H1 (cell line): ENCODE measurements at places on chromosomes 2 and 18. TPM values are rescaled to one million over a fixed set of nuclear protein-coding genes. Genes with fewer than 3 reads are reported as not detected.

DNA sequence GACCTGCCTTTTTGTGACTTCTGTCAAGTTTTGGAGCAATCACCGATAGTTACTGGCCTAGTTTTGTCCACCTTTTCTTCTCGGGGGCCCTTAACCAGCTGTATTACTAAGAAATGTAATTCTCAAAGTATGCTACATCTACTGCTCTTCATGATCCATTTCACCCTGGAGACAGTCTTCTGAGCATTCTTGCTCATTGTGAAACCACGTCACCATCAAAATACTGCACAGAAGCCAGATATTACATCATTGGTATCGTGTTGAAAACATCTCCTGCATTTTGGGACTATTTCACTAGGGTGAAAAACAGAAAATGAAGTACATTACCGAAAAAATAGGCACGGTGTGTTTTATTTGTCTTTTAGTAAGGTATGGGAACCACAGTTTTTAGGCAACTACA lies 11.7 kb downstream of the LYPD6B start:
- no peak for DNase-seq

The FEV gene
- total RNA-seq: not detected in 2 replicates

The RNF144A gene
- total RNA-seq: 15.0 and 15.1 TPM in 2 replicates

DNA sequence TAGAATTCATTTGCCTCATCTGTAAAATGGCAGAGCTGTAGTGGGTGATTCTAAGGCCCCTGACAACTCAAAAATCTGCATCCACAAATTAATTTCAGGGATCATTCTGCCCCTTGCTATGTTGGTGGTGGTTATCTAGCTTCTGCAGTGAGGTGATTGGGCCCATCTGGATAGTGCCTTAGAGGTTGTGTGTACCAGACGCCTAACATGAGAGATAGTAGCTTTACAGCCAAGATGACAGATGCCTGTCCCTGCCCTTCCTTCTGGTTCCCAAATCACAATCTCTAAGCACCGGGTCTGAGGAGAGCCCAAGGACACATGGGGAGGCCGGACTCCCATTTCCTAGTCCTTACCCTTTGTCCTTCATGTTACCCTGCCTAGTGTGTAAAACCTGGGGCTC lies 51.1 kb upstream of the TNP1 start:
- DNase-seq: no peak

DNA sequence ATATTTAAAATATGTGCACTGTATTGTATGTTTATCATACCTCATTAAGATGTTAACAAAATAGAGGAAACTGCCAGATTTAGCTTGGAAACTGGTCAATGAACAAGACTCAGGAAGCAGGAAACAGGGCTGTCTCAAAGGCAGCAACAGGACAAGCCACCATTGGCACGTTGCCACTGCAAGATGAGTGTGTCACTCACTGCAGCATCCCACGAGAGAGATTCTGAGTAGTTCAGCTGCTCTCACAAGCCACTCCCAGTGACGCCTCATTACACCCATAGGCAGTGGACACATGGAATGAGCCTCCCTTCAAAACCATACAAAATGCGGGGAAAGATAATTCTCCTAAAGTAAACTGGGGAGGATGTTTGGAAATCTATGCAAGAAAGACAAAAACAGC lies 181.9 kb upstream of the DLGAP1 start:
- DNase-seq: no peak

GRCh38 chr2:181586569-181587081 lies 70.3 kb downstream of the CERKL start:
- no peak for DNase-seq

DNA sequence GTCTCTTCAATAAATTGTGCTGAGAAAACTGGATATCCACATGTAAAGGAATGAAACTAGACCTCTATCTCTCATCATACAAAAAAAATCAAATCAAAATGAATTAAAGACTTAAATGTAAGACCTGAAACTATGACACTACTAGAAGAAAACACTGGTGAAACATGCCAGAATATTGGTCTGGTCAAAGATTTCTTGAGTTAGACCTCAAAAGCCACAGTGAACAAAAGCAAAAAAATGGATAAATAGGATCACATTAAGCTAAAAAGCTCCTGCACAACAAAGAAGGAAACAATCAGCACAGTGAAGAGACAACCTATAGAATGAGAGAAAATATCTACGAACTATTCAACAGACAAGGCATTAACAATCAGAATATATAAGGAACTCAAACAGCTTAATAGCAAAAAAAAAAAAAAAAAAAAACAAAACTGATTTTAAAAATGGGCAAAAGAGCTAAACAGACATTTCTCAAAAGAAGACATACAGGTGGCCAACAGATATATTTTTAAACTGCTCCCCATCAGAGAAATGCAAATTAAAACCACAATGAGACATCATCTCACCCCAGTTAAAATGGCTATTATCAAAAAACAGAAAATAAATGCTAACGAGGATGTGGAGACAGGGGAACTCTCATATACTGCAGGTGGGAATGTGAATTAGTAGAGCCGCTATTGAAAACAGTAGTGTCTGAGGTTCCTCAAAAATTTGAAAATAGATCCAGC lies 66.3 kb downstream of the NCKAP1 start:
- no peak for DNase-seq

GRCh38 chr2:157839162-157839801 lies 36.8 kb downstream of the ACVR1 start:
- DNase-seq: peak; percentile 53

The SERPINB3 gene
- total RNA-seq: 0.17 TPM in 1 of 2 replicates, not detected in the other

DNA sequence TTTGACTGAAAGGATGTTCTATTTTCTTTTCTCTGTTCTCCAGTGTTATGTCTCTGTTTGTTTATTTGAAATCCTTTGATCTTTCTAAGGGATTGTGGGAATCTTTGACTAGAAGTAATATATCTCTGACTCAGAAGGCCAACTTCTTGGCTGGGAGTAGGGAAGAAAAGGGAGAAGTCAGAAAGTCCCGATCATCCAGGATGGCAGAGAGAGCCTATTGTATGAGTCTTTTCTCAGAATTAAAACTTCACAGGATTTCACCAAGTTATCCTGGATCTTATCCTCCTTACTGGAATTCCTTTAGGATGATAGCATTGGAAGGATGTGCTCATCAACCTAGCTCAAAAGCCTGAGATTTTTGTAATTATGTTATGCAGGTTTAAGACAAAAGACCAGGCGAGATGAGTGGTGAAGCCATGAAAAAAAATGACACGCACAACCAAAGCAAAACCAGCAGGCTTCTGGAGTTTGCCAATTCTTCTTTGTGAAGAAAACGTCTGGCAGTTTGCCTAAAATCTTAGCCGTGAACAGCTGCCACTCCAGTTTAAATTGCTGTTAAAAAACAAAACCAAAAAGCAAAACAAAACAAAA lies 383.6 kb upstream of the SMIM21 start:
- no peak for DNase-seq

DNA sequence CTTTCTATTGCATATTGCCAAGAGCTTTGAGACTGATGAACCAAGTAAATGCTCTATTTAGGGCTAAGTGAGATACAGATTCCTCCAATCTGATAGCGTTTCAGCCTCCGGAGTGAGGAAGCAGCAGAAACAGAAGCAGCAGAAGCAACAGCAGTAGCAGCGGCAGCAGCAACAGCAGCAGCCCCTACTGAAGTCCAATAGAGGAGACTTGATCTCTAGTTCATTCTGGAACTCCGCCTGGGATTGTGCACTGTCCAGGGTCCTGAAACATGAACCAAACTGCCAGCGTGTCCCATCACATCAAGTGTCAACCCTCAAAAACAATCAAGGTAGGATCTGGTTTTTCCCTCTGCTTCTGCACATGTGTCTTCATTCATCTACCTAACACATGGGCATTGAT lies at the start of gene DPP10:
Gene DPP10, plus strand, starts transcription at position 132 of the 400 bp plus-strand sequence.
- peak; percentile 76 for DNase-seq

GRCh38 chr2:11292464-11293255 lies 51.8 kb downstream of the ROCK2 start:
- DNase-seq: no peak

DNA sequence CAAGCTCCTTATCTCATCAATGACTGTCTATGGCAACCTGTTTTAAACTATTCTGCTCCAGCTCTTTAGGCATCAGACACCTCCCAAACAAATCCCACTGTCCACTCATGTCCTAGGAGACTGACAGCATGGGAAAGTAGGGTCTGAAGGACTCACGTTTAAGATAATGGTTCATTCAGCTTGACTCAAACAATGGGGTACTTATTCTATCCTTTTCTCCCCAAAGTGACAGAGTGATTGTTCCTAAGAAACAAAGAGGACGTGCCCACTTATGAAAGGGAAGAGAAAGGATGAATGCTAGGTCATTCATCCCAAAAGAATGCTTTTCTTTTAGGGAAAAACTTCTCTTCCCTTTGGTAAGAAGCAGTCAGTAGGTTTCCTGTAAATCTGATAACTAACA lies 41.9 kb downstream of the ALK start:
- DNase-seq: no peak

The LYPD6B gene
- 2.2 and 3.0 TPM in 2 replicates for total RNA-seq

DNA sequence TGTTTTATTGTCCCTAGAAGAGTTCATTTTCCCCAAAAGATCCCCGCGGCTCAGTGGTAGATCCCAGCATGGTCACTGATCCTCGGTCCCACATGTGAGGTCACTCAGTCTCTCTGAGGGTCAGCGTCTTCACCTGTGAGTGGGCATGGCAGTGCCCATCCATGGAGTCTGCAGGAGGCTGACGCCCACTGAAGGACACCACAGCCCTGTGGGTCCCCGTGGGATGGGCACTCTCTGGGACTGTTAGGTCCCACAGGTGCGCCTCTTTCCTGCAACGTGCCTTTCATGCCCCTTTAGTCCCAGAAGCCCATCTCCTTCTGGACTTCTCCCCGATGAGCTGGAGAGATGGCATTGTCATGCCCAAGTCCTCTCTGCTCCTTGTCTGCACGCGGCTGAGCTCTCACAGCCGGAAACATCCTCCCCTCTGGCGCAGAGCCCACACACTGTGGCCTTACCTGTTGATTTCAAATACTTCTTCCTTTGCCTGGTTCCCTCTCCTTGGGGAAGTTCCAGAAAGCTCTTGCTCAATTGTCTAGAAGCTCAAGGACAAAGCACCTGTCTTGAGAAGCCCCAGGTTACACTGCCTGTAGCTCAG lies 75.9 kb downstream of the PTGR3 start:
- DNase-seq: no peak

- DNase-seq: no peak
Observed at GRCh38 chr2:237435844-237436587, 22.1 kb upstream of the COL6A3 start.

DNA sequence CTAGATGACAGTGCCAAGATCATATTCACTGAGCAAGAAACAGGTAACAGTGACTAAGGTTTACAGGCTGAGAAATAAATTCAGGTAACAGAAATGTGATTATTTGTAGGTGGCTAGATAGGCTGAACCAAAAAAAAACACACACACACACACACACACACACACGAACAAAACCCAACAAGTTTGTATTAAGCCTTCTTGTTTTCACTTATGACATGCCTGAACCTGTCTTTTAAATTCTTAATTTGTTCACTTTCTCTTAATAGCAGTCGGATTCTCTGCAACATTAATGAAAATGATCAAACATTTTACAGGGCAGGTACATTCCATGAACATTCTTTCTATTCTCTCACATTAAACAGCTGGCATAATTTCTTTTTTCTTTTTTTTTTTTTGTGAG lies 18.8 kb upstream of the KIDINS220 start:
- DNase-seq: no peak

The TBR1 gene
- total RNA-seq: not detected in 2 replicates

GRCh38 chr2:75928093-75928492 lies 217.4 kb upstream of the GCFC2 start:
- DNase-seq: no peak

DNA sequence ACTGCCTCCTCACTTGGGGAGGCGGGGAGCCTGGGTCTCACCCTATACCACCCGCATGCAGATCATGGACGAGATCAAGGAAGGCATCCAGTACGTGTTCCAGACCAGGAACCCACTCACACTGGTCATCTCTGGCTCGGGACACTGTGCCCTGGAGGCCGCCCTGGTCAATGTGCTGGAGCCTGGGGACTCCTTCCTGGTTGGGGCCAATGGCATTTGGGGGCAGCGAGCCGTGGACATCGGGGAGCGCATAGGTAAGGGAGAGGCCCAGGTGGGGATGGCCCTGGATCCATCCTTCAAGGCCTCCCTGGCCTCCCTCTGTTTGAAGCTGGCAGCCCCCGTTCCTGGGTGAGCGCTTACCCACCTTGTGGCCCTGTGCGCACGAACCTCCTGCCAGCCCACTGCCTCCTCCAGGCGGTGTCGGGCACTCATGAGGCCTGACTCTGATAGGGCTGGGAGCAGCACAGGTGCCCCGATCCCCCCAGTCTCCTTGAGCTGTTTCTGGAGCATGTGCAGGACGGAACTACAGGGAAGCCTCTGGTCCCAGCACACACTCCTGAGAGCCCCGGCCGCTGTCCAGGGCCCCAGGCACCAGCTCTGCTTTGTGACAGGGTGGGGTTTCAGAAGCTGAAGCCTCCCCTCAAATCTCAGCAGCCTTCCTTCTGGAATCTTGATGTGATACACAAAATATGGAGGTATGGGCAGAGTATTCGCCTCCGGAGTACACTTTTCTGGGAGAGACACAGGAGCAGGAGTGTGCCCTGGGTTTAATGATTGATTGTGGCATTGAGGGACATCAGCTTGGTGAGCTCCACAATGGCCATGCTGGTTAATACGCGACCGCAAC lies 708 bp downstream of the AGXT start:
- no peak for DNase-seq

The SERPINB12 gene
- not detected in 2 replicates for total RNA-seq

GRCh38 chr18:24176727-24177416 lies 38.0 kb downstream of the CABYR start:
- peak; percentile 95 for DNase-seq
